Iris pigment epithelial cell (primary cell): ENCODE measurements at places on chromosomes 13 and 19.

DNA sequence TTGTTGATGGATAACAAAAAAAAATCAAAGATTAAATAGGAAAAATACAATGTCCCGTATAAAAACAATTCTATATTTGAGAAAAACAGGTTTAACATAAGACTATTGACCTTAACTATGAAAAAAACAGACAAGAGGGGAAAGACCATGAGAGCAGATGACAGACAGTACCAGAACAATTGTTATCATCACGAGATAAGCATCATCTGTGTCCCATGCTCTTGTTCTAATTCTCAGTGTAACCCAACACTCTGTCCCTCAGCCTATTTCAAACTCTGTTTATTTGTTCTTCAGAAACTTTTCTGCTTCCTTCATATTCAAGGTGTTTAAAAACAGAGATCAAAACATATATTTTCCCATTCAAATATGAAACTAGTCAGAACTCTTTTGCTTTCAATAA, 216.4 kb downstream of the PCDH9 start:
- DNase-seq, result peak; percentile 15

DNA sequence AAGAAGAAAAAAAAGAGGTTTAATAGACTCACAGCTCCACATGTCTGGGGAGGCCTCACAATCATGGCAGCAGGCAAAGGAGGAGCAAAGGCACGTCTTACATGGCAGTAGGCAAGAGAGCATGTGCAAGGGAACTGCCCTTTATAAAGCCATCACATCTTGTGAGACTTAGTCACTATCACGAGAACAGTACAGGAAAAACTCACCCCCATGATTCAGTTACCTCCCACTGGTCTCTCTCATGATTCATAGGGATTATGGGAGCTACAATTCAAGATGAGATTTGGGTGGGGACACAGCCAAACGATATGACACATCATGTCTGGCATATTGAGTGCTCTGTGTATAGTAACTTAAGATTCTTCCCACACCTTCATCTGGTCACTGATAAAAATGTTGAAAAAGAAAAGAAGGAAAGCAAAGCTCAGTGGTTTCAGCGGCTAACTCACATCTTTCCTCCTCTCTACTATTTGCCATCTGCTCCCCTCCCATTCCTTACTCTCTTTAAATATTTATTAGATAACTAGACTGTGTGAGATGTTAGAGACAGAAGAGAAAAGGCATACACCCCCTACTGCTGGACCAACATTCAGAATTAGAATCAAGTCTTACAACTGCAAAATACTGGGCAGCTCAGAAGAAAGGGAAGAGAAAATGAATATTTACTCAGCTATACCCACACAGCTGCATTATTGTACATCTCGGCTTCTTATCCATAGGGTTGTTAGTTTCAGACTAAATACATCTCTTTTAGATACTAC, 60.1 kb upstream of the AKAP11 start:
- peak; percentile 52 for DNase-seq

GRCh38 chr13:50131920-50132903, 117.0 kb downstream of the KCNRG start:
- no peak for DNase-seq

- peak; percentile 10 for DNase-seq
Measured at GRCh38 chr13:42612021-42612765, 38.2 kb downstream of the TNFSF11 start.

DNA sequence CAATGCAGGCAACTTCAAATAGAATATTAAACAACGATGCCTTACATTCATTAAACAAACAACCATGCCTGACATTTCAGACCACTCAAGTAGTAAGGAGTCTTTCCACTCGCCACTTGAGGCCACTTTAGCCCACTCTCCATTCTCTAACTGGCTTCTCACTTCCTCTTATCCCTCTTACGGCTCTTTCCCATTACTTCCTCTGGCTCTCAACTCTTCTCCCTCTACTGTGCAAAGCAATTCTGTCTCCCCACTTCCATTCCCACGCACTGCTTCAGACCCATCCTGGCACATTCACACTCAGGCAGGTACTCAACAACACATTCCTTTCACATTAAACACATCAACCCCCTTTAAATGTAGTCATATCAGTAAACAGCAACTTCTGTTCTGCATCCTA, 229.8 kb upstream of the IPO5 start:
- no peak for DNase-seq

GRCh38 chr13:49587311-49587847, 2.0 kb upstream of the RCBTB1 start:
- peak; percentile 80 for DNase-seq

- DNase-seq, result peak; percentile 7
Measured at GRCh38 chr13:34469196-34469986, 472.7 kb upstream of the NBEA start.

DNA sequence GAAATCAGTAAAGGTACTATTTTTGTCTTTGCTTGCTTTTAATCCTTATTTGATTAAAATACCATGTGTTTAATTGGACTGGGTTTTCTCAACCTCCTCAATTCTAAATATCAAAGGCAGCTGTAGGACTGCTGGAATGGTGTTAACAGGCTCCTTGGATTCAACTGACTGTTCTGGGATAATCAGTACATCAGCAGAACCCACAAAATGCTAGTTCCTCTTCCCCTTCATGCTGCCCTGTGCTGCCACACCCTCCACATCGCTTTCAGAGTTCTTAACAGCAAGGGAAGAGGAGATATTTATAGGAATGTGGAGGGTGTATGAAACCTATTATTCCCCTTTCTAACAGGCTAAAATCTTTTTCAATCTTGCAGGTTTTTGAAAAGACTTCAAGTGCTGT, 82.4 kb downstream of the KCTD12 start:
- DNase-seq, result no peak

GRCh38 chr19:9848060-9848459, 12.9 kb downstream of the PIN1 start:
- DNase-seq, result no peak

DNA sequence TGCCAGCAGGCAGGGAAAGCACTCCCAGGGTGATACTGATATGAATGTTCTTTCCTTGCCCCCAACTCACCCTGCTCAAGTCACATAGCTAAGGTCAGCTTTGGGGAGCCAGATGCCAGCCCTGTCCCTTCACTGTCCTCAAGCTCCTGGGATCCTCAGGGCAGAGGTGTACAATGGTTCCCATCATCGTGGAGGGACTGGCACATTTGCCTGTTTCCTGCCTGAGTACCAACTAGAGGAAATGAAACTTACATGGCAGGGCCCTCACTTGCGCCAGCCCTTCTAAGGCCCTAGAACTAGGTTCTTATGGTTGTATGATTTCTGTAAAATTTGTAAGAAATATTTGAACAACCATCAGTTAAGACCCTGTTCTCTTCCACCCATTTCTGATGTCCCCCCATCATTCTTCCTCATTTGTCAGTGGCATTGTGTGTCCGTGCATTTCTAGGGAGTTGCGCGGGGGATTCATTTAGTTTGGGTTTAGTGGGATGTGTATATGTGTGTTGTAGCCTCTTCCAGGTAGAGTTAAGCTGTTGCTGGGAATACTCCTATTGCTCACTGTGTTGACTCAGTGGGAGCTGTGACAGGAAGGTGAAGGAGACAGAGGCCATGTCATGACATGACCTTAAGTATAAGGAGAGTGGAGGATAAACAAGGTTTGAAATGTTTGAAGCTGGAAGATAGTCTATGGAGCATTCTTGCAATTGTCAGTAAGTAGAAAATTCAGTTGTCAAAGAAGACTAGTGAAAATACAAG, 41.3 kb upstream of the RCBTB2 start:
- DNase-seq, result no peak

DNA sequence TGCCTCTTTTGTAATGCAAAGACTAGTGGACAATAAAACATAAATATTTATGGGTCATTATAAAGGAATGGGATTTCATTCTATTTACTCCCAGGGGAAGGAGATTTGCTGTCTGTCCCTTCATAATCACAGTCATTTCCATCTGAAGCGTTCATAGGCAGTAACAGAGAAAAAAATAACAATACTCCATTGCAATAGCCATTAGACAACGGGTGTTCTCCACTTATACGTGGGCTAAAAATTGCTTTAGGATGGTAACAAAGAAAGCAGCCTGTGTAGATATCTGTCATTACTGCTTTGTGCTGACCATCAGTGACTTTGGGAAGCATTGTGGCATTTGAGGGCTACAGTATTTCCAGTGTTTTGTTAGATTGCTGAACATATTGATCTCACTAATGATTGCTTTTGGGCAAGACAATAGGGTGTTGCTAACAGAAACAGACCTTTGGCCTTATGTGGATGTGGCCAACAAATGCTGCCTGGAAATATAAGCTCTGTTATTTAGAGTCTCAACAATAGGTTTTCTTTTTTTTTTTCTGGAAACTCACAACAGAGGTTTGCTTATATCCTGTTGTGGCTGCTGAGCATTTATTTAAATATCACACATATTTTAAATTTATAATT, 355.2 kb downstream of the MTUS2 start:
- DNase-seq, result no peak

GRCh38 chr13:98370806-98371515, 193.9 kb upstream of the RNF113B start:
- DNase-seq, result peak; percentile 75
